ENCODE measurements at places on chromosomes 1 and 21. TPM values are rescaled to one million over a fixed set of nuclear protein-coding genes. Genes with fewer than 3 reads are reported as not detected.
A peak's percentile ranks its signal among the peaks of the same experiment; 100 is the strongest.

FAM167B gene
- 2.1 TPM for total RNA-seq

CRP gene
- not detected for total RNA-seq

BRDT gene
- not detected for total RNA-seq

FAAH gene
- total RNA-seq: 0.65 TPM

LIX1L gene
- 73.3 TPM for total RNA-seq

CFAP141 gene
- not detected for total RNA-seq

ACTL8 gene
- not detected for total RNA-seq

POU3F1 gene
- not detected for total RNA-seq

- DNase-seq: no peak
Observed at GRCh38 chr1:23417570-23417969, 7.0 kb downstream of the TCEA3 start.

GRCh38 chr1:85413169-85413568 is 51.8 kb downstream of the DDAH1 start:
- peak; percentile 64 for DNase-seq

DNA sequence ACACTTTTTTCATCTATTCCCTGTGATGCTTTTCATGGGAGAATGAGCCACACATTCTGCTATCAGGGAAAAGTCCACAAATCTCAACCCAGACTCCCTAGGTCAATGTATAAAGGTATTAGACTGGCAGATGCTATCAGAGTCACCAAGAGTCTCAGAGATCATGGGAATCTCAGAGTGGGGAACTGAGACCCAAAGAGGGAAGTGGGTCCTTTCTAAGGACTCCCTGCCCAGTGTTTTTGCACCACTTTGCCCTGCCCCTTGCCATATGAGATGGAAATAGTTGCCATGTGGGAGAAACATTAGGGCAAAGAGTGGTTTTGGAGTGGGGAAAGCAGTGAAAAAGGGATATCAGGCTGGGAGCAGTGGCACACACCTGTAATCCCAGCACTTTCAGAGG is 19.1 kb upstream of the AZIN2 start:
- DNase-seq: no peak

- no peak for DNase-seq
Observed at GRCh38 chr1:41362357-41362721, 1.1 kb downstream of the FOXO6 start.

- DNase-seq: no peak
Observed at GRCh38 chr1:46592823-46593222, 11.2 kb downstream of the MKNK1 start.

GRCh38 chr1:198655459-198656121 is 16.8 kb downstream of the PTPRC start:
- DNase-seq: no peak

DNA sequence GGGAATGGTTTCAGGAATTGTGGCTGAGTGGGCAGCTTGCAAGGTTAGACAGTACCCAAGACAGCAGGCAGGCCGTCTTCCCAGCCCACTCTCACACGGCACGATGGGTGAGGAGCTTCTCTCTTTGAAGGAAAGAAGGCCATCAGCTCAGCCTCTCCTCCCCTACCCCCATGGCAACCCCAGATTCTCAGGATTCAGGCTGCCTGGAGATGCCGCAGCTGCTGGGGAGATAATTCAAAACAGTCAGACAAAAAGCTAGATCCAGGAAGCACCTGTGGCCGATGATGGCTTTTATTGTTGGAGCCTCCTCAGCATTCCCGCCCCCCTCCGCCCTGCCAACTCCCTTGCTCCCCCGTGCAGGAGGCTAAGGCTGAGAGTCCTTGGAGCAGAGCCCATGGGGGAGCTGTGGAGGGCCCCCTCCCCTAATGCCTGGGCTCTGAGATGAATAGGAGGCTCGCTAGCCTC is 220.5 kb downstream of the TRABD2B start:
- no peak for DNase-seq

GRCh38 chr1:203278082-203278884 is 27.0 kb upstream of the BTG2 start:
- peak; percentile 88 for DNase-seq

DNA sequence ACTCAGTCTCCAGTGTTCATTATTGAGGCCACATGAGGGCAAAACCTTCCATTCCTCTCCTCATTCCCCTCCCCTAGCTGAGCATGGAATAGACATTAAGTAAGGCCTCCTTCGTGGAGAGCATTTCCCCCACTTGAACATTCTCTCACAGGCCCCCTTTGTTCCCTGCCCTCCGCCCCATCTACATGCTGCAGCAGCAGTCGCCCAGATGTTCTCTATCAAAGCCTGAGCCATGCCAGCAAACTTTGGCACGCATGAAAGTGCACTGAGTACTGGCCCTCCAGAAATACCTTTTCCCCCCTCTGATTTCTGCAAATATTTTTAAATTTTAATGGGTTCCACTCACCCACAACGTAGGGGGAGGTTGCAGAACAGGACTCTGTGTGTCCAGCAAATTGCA is 20.9 kb upstream of the GORAB start:
- DNase-seq: no peak

DNA sequence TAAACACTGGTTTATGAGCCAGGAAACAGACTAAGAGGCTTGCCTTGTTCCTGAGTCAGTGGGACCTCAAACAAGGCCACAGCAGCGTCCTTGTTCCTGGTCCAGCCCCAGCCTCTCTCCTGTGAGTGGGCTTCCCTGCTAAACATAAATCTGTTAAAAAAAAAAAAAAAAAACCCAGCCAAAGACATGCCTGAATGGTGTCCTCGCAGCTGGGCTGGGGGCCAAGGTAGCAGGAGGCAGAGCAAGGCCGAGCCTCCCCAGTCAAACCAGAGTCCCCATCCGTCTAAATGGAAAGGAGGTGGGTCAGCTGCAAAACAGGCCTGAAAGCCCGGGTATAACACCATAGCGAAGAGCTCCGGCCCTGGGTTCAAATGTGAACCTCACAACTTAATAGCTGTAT is 18.1 kb upstream of the IFFO2 start:
- DNase-seq: no peak

DNA sequence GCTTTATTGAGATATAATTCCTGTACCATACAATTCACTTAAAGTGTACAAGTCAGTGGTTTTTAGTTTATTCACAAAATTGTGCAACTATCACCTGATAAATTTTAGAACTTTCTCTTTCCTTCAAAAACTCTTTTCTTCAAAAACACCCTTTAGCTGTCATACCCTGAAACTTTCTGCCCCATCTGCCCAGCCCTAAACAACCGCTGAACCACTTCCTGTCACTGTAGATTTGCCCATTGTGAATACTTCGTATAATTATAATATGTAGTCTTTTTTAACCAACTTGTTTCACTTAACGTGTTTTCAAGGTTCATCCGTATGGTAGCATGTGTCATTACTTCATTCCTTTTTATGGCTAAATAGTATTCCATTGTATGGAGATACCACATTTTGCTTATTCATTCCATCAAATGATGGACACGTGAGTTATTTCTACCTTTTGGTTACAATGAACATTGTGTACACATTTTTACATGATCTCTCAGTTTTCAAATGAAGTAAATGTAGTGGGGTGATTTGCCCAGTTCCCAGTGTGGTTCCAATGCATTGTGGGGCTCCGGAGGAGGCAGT is 37.9 kb downstream of the WNT4 start:
- DNase-seq: no peak

DNA sequence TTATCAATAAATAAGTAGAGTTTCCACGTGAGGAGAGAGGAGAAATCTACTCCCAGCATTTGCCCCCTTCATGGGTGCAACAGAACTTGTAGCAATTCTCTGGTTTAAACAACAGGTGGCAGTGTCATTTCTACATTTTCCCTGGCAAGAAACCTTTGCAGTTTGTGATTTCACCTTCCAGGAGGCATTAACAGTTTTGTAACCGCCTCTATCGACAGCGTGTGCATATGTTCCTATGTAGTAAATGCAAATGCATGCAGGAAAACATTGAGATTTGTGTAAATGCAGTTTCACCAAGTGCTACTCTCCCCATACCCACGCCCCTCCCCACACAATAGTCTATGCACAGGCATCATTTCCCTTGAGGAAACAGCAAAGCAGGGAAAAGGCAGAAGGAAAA is 494.7 kb downstream of the SMYD3 start:
- DNase-seq: peak; percentile 69

DNA sequence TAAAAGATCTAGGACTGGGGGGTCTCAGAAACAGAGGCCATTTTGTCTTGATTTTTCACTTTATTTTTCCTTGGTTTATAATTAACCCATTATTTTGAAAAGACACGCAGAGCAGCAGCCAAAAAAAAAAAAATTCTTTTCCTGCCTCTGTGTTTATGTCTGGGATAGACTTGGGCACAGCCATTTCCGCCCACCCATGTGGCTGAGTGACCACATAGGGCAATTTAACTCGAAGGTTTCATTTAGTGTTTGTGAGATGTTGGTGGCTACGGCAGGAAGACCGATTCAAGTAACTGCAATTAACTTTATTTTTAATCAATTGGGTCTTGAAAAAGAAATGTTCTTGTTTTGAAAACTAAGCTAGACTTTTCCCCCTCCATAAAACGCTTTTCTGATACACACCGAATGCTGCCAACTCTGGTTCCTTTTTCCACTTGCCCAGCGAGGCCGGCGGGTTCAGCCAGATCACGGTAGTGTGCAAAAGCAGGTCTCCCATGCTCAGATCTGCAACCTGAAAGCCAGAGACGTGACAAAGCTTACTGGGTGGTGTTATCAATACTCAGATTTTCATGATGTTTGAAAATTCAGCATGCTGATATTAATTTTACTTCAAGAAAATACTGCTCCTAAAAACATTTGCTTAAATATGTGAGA is 97.4 kb upstream of the KRTAP19-8 start:
- DNase-seq: no peak

GRCh38 chr1:26037904-26038303 is 8.0 kb downstream of the SLC30A2 start:
- DNase-seq: no peak

DNA sequence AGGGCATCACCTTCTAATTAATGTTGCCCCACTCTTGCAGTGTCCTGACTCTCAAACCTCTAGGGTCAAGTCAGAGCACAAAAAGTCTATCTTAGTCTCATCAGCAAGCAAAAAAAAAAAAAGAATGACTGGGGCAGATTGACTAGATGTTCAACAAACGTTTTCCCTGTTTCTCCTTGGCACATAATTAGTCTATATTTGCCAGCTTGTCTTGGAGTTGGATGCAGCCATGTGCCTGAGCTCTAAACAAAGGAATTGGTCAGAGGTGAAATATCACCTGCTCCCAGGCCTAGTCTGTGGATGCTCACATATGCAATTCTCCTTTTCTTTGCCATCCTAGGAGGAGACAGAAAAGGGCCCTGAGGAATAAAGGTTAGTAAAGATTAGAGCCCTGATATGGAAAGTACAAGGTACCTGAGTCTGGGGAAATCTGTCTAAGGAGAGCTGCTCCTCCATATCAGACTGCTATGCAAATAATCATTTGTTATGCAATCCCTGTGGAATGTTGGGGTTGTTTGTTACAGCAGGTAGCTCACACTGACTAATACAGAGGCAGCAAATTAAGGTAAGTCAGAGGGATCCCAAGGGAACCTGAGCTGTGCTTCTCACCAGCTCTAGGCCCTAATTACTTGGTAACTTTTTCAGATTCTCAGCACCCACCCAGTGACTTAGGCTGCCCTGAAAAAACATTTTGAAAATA is 130.8 kb downstream of the BRINP2 start:
- DNase-seq: no peak

DNA sequence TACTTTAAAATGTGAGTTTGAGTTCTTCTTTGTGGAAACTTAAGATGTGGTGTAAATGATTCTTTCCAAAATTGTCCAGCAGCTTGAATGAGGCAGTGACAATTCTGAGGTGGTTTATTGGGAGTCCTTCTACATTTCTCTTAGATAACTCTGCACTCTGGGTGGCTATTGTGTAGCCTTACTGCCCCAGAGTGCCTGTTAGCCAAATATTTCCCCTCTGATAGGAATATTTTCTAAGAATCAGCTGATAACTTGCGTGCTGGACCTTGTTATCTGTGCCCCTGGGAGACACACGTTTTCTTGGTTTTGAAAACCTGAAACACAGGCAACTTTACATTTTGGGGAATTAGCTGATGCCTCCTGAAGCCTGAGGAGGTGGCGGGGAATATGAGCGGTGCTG is 91.6 kb downstream of the CD247 start:
- no peak for DNase-seq

DNA sequence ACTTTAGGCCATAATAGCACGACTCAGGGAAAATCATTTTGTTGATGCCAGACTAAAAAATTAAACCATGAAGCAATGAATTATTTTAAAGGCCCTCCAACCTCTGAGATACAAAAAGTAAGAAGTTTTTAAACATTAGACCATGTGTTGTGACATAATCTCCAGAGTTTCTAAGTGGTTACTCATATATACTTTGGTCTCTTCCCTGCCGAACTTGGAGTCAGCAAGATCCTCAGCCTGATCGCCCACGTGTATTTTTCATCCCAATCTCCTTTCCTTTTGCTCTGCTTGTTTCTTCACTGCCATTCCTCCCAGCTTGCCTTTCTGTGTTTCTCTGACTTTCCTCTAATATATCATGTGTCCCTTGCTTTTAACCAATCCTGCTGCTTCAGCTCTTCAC is 3.8 kb downstream of the ARV1 start:
- DNase-seq: peak; percentile 6

DNA sequence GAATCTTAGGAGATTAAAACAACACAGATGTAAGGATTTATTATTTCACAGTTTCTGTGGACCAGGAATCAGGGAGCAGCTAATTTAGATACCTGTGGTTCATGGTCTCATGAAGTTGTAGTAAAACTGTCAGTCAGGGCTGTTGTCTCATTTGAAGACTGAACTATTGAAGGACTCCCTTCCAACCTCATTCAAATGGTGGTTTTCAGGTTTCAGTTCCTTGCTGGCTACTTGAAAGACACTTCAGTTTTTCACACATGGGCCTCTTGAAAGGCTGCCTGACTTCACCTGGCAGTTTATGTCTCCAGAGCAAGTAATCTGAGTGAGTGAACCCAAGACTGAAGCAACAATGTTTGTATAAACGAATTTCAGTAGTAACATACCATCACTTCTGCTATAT is 915.9 kb downstream of the PLA2G4A start:
- no peak for DNase-seq

GRCh38 chr1:63983391-63984256 is 209.8 kb downstream of the ROR1 start:
- no peak for DNase-seq

DNA sequence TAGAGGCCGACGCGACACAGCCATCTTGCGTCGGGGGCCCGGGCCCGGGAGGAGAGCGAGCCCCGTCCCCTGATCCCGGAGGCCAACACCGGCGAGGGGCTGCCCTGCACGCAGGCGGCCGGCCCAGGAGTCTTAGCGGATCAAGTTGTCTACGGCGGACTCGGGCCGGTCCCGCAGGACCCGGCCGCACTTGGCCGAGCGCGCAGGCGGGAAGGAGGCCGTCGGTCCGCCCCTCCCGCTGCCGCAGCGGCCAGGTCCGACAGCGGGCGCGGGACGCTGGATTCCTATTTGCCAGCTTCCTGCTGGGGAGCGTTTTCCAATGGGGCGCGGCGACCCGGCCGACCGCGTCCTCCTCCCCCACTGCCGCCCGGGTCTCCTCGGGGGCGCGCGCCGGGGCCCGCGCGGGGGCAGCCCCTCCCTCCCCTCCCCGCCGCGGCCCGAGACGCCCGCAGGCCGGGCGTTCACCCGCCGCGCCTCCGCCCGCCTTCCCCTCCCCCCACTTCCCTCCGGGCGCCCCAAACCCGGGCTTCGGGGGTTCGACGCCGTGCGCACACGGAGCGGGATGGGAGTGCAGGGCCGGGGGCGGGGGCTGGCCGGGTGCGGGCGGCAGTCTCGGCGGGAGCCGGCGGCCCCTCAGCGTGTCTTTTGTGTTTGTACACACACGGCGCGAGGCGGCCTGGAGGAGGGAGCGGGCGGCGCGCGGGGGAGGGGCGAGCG is 517 bp upstream of the H3-3A start:
- peak; percentile 66 for DNase-seq

- no peak for DNase-seq
Observed at GRCh38 chr1:197690074-197690473, 85.2 kb downstream of the DENND1B start.

- peak; percentile 88 for DNase-seq
Observed at GRCh38 chr1:114320586-114320985, 166.9 kb upstream of the SYT6 start.

All from fibroblast of the aortic adventitia (primary cell).